Subcutaneous preadipocyte (primary cell): ENCODE measurements at places on chromosomes 2 and 18. TPM values are rescaled to one million over a fixed set of nuclear protein-coding genes. Genes with fewer than 3 reads are reported as not detected.

MSTN gene
- total RNA-seq: under 0.01 TPM in 1 of 2 replicates, not detected in the other

RGPD3 gene
- under 0.01 and 0.20 TPM in 2 replicates for total RNA-seq

MBD1 gene
- 37.8 and 60.4 TPM in 2 replicates for total RNA-seq

TUBA3E gene
- total RNA-seq: not detected in 2 replicates

SDC1 gene
- 6.6 and 20.3 TPM in 2 replicates for total RNA-seq

VWA3B gene
- total RNA-seq: not detected in 2 replicates

PLCD4 gene
- 2.2 and 2.6 TPM in 2 replicates for total RNA-seq

POTEJ gene
- total RNA-seq: not detected in 2 replicates

UGT1A10 gene
- total RNA-seq: not detected in 2 replicates

BMP10 gene
- under 0.01 TPM in 1 of 2 replicates, not detected in the other for total RNA-seq

CYP20A1 gene
- total RNA-seq: 30.5 and 31.7 TPM in 2 replicates

PGAP1 gene
- total RNA-seq: 5.9 and 6.3 TPM in 2 replicates

ANO7 gene
- 0.73 and 0.78 TPM in 2 replicates for total RNA-seq

PSTPIP2 gene
- total RNA-seq: 3.3 and 3.5 TPM in 2 replicates

TEKT4 gene
- total RNA-seq: not detected in 2 replicates

FKBP1B gene
- 4.4 and 5.3 TPM in 2 replicates for total RNA-seq

VWC2L gene
- total RNA-seq: not detected in 2 replicates
